ENCODE measurements at places on chromosomes 4 and X. TPM values are rescaled to one million over a fixed set of nuclear protein-coding genes. Genes with fewer than 3 reads are reported as not detected.

The RAI2 gene
- total RNA-seq = 0.20 TPM

The CT45A1 gene
- total RNA-seq = not detected

The SLC16A2 gene
- 17.6 TPM for total RNA-seq

The PLS3 gene
- 75.9 TPM for total RNA-seq

The C4orf51 gene
- not detected for total RNA-seq

The KLB gene
- total RNA-seq = 0.05 TPM

The ERCC6L gene
- total RNA-seq = 0.20 TPM

The RGN gene
- total RNA-seq = 0.15 TPM

The SLITRK4 gene
- 2.2 TPM for total RNA-seq

The DCAF8L2 gene
- total RNA-seq = not detected

The PPEF2 gene
- not detected for total RNA-seq

The ARX gene
- not detected for total RNA-seq

The MSANTD1 gene
- total RNA-seq = 0.29 TPM

The DDX53 gene
- not detected for total RNA-seq

The DACH2 gene
- not detected for total RNA-seq

The ARHGAP24 gene
- total RNA-seq = 44.7 TPM

The NOX1 gene
- total RNA-seq = not detected

The IRS4 gene
- not detected for total RNA-seq

The CXCL8 gene
- total RNA-seq = 9.1 TPM

The LONRF3 gene
- total RNA-seq = 1.8 TPM

The MAGED4B gene
- total RNA-seq = 17.2 TPM

The SSX4B gene
- total RNA-seq = not detected

The RIPPLY1 gene
- not detected for total RNA-seq

The GDPD2 gene
- not detected for total RNA-seq

The FRAS1 gene
- 2.7 TPM for total RNA-seq

The GALNTL6 gene
- not detected for total RNA-seq

The LIAS gene
- total RNA-seq = 11.8 TPM

The DCTD gene
- total RNA-seq = 86.3 TPM
